CD4-positive, alpha-beta T cell treated with Interleukin-4 for 4 hours (primary cell): ENCODE measurements at places on chromosomes 2 and 18.

GRCh38 chr2:178650554-178650953 is 156.7 kb downstream of the TTN start:
- no peak for DNase-seq

GRCh38 chr2:230346465-230346864 is 19.5 kb downstream of the SP140L start:
- no peak for DNase-seq

- no peak for DNase-seq
Observed at GRCh38 chr2:10883066-10883465, 28.7 kb upstream of the KCNF1 start.

DNA sequence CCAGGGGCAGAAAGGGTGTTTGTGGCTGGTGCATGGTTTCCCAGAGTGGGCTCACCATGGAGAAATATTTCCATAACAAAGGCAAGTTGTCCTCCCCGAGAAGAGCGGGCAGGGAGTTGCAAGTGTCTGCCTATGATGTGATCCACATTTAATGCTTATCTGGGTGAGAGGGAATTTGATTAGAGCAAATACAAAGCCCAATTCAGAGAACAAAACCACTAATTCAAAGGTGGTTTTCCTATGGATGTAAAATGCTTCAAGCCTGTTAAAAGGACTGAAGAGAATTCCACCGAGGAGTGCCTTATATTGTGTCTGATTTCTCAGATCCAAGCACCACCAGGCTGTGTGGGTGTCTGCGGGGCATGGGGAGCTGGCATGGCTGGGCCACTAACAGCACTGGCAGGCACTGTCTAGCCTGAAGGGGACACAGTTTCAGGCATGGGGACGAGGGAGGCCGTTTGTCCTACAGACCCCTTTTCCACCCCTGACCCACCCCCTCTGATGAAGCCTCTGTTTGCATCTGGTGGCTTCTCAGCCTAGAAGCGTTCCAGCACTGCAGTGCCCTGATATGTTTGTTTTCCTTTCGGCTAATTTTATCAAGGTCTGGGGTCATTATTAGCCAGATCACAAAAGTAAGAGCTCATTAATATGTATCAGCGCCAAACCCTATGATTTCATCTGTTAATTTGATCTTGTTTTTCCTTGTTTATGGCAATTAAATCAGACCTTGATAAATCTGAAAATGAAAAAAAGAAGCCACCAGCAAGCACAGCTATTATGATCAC is 357.3 kb downstream of the HRH4 start:
- DNase-seq = no peak

- DNase-seq = no peak
Observed at GRCh38 chr18:48477348-48477747, 61.5 kb upstream of the CTIF start.

- no peak for DNase-seq
Observed at GRCh38 chr2:178188466-178188865, 5.8 kb upstream of the OSBPL6 start.

- no peak for DNase-seq
Observed at GRCh38 chr2:197028230-197028629, 101.7 kb upstream of the PGAP1 start.

- no peak for DNase-seq
Observed at GRCh38 chr2:8059255-8059654, 622.6 kb upstream of the ID2 start.

DNA sequence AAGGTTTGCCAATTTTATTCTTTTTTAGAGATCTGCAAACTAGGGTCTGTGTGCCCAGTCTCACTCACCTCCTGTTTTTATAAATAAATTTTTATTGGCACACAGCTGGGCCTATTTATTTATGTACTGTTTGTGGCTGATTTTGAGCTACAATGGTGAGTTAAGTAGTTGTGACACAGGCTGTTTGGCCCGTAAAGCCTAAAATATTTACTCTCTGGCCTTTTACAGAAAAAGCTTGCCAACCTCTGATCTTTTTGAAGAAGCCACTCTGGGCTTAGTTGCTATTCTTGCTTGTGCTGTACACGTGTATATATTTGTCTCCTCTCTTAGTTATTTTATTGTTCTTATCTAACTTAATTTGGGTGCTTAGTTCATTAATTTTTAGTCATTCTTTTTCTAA is 14.5 kb downstream of the NAB1 start:
- no peak for DNase-seq

DNA sequence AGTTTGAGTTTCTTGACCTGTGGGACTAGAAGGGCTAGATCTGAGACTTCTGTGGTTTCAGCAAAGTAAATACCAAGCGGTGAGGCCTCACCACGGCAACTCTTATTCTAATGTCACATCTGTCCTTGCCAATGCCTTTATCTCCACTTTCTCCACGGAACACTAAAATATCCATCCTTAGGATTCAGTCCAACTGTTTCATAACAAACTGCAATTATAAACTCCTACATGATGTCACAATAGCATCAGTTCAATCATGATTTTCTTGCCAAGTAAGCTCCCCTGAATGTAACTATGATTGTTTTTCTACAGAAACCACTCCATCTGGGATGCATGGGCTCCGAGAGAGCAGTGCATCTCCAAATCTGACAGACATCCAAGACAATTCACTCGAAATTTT is 79.6 kb downstream of the LRATD1 start:
- DNase-seq = no peak

GRCh38 chr2:221792971-221793521 is 220.9 kb upstream of the EPHA4 start:
- DNase-seq = no peak

GRCh38 chr2:32739664-32740063 is 111.8 kb downstream of the TTC27 start:
- DNase-seq = no peak

GRCh38 chr2:37849911-37850310 is 75.2 kb upstream of the RMDN2 start:
- no peak for DNase-seq

GRCh38 chr18:57768537-57769326 is 34.4 kb downstream of the ATP8B1 start:
- DNase-seq = no peak

GRCh38 chr18:61842146-61842545 is 50.7 kb downstream of the RNF152 start:
- DNase-seq = no peak

DNA sequence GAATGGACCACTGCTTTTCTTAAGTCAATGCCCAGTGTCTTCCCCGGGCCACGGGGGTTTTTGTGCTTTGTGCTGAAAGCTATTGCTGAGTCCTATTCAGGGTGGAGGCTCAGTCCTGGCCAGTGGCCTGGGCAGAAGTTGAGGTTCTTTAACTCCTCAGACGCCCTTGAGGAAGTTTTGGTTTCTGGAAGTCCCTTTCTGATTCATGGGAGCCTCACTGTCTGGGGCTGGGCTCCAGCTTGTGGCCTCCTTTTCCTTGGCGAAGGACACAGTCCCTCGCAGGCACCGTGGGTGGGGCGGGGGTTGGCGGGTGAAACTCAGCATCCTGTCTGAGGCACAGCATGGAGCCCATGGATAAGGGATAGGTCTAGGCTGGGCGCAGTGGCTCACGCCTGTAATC is 465.2 kb upstream of the HS6ST1 start:
- DNase-seq = no peak

DNA sequence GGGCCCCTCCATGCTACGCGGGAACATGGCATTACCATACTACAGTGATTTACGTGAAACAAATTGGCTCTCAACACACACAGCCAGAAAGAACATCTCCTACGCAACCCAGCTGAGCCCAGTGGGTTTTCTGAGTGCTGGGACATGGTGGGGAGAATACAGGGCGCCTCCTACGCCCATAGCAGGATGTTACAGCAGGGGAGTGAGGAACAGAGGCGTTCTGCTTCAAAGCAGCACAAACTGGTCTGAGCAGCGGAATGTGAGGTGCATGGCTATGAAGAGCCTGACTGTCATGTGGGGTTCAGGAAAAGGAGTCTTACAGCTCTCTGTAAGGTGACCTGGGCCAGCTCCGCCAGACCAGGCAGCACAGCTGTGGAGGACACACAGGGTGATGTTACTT is 108.6 kb upstream of the REV1 start:
- no peak for DNase-seq

DNA sequence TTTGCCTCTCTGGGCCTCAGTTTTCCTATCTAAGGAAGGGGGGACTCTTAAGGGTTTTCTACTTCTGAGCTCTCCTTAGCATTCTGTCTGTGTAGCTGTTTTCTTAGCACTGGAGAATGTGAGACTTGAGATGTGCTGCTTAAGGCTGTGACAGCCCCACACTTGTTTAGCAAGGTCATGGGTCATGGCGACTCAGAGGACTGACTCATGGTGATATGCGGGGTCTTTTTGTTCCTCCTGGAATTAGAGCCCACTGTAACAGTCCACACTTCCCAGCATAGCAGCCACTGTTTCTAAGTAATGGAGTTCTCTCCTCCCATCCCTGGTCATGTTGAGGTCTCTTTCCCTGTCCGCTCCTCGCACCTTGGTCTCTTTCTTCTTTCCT is 4.1 kb upstream of the LPIN1 start:
- no peak for DNase-seq

- DNase-seq = no peak
Observed at GRCh38 chr18:6746386-6746960, 17.0 kb downstream of the ARHGAP28 start.

GRCh38 chr18:63897072-63897471 is 9.6 kb downstream of the SERPINB2 start:
- no peak for DNase-seq

- no peak for DNase-seq
Observed at GRCh38 chr2:223560749-223561435, 41.3 kb downstream of the SCG2 start.

DNA sequence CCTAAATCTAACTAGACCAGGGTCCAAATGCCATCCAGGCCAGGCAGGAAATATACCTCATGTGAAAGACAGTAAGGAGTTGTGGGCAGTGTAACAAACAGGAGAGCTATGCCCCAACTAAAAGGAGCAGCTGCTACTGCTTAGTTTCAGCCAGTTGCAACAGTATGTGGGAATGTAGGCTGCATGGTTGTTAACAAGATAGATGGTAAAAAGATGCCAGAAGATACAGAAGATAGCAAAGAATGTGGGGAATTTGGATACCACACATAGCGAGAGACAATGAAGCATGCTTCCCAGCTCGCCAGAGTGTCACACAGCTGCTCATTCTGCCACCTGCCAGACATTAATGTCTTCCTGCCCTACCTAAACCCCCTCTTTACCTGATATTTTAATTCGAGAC is 39.4 kb upstream of the CYBRD1 start:
- DNase-seq = no peak

DNA sequence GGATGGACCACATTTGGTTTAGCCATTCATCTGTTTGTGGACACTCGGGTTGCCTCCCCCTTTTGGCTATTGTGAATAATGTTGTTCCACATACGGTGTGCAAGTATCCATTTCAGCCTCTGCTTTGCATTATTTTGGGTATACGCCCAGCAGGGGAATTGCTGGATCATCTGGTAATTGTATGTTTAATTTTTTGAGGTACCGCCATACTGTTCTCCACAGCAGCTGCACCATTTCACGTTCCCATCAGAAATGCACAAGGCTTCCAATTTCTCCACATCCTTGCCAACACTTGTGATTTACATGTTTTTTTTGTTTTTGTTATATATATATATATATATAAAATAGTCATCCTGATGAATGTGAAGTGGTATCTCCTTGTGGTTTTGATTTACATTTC is 54.6 kb upstream of the TWIST2 start:
- no peak for DNase-seq

- no peak for DNase-seq
Observed at GRCh38 chr2:24456599-24457556, 34.2 kb upstream of the NCOA1 start.

GRCh38 chr2:232569541-232569940 is 19.1 kb downstream of the EIF4E2 start:
- DNase-seq = no peak

DNA sequence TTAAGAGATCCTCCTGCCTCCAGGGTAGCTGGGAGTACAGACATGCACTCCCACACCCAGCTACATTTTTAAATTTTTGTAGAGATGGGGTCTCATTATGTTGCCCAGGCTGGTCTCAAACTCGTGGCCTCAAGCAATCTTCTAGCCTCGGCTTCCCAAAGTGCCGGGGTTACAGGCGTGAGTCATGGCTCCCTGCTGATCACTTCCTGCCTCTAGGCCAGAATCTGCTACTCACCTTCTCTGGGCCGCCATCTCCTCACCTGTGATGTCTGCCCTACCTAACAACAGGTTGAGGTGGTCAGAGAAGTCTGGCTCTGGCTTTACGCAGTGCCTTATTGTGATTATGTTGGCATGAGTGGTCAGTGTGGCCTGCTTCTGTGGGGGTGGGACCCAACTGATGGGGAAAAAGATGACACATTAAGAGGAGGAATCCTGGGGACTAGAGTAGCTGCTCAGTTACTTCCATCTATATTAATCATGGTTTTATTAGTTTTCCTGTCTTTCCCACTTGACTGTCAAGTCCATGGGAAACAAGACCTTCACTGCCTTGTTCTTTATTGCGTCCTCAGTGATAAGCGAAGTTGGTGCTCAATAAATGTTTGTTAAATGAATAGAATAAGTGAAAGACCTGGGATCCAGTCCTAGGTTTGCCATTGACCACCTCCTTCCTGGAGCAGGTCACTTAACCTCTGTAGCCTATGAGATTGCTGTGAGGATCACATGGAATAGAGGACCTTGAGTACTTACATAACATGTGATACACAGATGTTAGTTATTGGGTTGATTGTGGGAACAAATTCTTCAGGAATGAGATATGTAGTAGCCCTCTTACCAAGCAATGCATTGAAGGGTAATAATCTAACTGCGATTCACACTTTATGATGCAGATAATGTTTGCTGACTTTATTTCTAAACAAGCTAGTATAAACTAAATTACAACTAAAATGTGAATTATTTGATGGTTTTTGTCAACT is 15.7 kb downstream of the KCTD1 start:
- DNase-seq = no peak

GRCh38 chr2:86138736-86139625 is 32.9 kb downstream of the PTCD3 start:
- no peak for DNase-seq

GRCh38 chr2:187214306-187214705 is 233.7 kb downstream of the CALCRL start:
- no peak for DNase-seq

GRCh38 chr2:160252278-160252887 is 52.3 kb upstream of the ITGB6 start:
- DNase-seq = peak; percentile 33

- no peak for DNase-seq
Observed at GRCh38 chr18:79760348-79760747, 37.4 kb upstream of the KCNG2 start.

- no peak for DNase-seq
Observed at GRCh38 chr18:79458917-79459803, 63.4 kb downstream of the NFATC1 start.

DNA sequence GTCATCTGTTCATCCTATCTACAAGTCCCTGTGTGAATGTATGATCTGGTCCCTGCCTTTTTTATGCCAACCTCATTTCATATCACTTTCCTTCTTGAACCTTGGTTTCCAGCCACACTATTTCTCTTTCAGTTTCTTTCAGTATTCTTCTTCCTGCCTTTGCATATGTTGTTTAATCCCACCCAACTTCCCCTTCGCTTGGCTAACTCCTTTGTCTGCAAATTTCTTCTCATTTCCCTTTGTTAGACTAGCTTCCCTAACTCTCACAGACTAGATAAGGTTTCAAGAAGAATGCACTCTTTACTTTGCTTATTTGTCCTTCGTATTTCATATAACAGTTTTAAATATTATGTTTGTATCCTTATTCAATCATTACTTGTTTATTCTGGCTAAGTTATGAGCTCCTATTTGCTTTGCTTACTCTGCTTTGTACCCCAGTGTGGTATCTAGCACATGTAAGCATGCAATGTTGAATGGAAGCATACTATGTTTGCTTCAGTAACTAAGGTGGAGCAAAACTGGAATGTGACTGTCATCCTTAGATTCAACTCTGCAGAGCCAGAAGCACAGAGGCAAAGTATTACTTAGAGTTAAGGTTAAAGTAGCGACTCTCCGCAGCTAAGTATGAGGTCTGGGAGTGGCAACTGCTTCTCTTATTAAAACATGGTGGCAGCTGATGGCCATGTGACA is 681.3 kb downstream of the CPS1 start:
- no peak for DNase-seq
